ENCODE measurements at places on chromosomes 12 and 14.

GRCh38 chr12:93325855-93326254 lies 51.9 kb upstream of the NUDT4 start:
- DNase-seq = no peak

DNA sequence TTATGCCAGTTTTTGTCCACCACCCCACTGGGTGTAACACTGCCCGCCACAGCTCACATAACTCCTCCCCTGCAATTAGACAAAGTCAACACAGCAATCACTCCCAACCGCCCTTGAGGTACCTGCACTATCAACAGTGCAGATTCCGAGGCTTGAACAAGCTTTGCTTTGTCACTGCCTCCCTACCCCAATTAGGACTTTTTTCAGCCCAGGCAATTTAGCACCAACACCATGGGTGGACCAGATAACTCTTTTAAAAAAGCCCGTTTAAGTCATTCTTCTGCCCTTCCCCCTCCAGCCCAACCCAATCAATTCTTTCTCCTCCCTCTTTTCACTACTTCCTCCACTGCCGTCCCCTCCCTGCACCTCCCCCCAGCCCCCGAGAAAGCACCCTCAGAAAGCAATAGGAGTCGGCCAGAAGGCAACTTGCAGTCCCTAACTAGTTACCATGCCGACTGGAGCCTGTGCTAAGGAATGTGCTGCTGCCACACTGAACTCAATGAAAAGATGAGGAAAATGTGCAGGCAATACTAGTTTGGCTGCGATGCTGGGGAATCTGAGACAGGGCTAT lies 45.7 kb upstream of the OTX2 start:
- no peak for DNase-seq

GRCh38 chr12:88406905-88407304 lies 173.4 kb downstream of the KITLG start:
- DNase-seq = no peak

DNA sequence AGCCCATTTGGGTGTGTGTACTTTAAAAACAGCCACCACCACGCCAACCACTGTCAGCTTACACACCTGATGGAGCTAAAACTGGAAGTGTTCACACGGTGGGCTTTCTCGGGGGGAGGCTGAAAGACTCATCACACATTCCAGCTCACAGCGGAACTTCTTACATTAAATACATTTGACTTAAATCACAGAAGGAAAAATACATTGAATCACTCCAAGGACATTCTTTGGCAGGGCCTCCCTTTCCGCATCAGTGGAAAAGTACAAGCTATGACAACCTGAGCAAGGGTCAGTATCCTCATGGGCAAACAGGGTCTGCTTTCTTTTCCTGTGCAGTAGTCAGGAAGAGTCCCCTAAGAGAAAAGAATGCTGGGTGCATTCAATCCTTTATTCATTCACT lies 31.0 kb upstream of the TC2N start:
- DNase-seq = no peak

DNA sequence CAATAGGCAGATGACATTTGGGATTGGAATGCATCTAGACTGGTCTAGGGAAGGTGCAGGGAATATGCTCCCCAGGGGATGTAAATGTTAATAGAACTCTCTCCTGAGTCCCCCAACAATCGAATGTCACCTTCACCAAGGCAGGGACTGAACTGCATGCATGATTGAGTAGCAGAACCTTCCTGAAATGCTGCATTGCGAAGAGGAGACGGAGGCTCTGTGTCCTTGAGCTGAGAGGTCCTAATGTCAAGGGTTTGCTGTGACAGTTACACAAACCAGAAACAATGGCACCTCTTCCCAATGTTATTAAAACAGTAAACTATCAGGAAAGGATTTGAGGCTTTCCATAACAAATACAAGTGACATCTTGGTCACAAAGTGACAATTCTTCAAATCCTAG lies 117.5 kb upstream of the SFSWAP start:
- DNase-seq = no peak

Measured in activated CD4-positive, alpha-beta T cell treated with anti-CD3 and anti-CD28 coated beads, Interleukin-2, amount 50 U/mL, for 48 hours (primary cell).